ENCODE measurements at places on chromosomes 3 and 15.

- DNase-seq: no peak
These were observed 338.2 kb downstream of the ERC2 start for GRCh38 chr3:56130036-56130435.

DNA sequence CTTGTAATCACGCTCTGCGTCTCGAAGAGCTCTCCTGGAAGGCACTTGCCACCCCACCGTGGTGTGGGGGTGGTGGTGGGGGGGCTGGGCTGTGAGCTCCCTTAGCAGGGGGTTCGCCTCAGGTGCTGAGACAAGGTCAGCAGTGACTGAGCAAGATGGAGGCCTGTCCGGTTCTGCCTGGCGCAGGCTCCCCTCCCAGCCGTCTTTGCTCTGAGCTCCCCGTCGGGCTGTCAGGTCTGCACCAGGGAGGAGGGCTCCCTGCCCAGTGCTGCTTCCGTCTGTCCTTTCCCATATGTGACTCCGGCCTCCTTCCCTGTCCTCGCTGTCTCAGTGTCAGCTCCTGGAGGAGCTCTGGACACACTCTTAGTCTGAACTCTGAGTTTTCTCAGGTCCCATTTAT is 80.0 kb downstream of the PLXNA1 start:
- DNase-seq: no peak

DNA sequence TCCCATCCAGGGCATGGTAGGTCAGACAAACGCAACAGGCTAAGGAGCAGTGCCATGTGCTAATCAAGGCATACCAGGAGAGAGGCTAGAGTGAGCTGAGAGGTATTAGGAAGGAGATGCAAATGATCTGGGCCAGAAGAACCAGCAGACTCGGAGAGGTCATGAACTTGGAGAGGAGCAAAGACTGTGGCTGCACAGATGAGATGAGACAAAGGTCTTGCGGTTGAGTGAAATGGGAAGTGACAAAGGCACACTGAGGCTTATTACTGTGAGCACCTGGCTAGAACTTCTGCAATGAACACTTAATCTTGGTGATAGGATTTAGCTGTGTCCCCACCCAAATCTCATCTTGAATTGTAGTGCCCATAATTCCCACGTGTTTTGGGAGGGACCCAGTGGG is 380.2 kb downstream of the ULK4 start:
- no peak for DNase-seq

DNA sequence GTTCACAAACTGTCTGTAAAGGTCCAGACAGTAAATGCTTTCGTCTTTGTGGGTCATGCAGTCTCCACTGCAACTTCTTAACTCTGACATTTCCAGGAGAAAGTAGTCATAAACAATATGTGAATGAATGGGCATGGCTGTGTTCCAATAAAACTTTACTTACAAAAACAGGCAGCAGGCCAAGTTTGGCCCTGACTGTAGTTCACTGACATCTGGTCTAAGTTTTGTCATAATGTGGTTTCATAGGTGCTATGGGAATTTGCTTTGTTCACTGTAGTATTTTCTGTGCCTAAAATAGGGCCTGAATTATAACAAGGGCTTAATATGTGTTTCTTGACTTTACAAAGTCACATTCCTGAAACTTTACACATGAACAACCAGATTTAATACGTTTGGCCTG is 186.0 kb upstream of the KBTBD8 start:
- DNase-seq: no peak

- DNase-seq: no peak
These were observed 321.0 kb downstream of the NTRK3 start for GRCh38 chr15:87935583-87935982.

GRCh38 chr3:161108840-161109239 is 3.7 kb upstream of the B3GALNT1 start:
- no peak for DNase-seq

DNA sequence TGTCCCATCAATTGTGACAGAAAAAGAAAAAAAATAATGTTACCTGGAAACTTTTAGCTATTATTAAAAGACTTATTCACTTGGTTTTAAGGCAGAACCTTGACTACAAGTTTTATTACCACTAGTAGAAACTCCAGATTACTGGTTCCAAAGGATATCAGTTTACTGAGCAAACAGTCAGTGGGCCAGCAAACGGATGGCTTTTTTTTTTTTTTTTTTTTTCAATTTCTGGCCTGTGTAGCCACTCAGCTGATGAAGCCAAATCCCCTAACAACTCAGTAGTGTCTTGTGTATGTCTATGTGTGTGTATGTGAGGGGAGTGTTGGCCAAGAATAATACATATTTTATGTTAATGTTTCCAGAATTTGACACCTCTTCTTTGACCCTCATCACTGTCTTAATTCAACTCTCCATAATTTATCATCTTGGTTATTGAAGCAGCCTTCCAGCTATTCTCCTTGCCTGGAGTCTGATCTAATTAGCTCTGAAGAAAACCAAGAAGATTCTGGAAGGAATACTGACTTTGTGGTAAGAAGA is 724.9 kb downstream of the NSUN3 start:
- DNase-seq: no peak

- no peak for DNase-seq
These were observed 375.1 kb upstream of the RBMS3 start for GRCh38 chr3:28905798-28906197.

- DNase-seq: no peak
These were observed 659 bp downstream of the GADL1 start for GRCh38 chr3:30893678-30894325.

- DNase-seq: no peak
These were observed 60.9 kb upstream of the CDV3 start for GRCh38 chr3:133512416-133513089.

DNA sequence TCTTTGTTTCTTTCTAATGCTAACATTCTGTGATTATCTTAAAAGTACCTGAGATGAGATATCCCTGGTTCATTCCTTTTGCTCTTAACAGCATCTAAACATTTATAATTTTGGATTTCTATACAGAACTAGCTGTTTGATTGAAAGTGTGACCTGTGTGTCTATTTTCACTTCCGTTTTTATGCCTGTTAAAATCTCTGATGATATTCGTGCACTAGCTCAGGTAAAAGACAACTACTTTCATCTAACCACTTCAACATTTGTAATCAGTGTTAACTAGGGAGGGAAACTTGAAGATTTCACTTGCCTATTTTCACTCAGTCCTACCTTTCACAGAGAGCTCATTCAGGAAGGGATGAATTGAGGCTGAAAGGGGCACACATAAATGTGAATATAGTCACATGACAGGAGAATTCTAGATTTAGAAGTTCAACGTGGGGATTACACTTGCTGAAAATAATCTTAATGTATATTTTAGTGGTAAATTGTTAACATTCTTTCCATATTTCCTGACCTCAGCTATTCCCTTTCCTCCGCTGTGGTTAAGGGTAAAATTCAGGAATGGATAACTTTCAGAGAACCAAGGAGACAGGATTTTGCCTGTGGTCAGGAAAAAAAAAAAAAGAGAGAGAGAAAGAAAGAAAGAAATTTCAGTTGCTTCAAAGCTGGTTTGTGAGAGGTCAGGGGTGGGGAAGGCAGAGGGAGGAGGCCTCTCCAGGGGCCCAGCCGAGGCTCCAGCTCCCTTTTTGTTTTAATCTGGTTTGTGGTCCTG is 159.8 kb upstream of the TSC22D2 start:
- no peak for DNase-seq

GRCh38 chr3:61669668-61670299 is 108.4 kb downstream of the PTPRG start:
- peak; percentile 19 for DNase-seq

GRCh38 chr3:156643729-156644389 is 30.5 kb upstream of the TIPARP start:
- DNase-seq: peak; percentile 62

DNA sequence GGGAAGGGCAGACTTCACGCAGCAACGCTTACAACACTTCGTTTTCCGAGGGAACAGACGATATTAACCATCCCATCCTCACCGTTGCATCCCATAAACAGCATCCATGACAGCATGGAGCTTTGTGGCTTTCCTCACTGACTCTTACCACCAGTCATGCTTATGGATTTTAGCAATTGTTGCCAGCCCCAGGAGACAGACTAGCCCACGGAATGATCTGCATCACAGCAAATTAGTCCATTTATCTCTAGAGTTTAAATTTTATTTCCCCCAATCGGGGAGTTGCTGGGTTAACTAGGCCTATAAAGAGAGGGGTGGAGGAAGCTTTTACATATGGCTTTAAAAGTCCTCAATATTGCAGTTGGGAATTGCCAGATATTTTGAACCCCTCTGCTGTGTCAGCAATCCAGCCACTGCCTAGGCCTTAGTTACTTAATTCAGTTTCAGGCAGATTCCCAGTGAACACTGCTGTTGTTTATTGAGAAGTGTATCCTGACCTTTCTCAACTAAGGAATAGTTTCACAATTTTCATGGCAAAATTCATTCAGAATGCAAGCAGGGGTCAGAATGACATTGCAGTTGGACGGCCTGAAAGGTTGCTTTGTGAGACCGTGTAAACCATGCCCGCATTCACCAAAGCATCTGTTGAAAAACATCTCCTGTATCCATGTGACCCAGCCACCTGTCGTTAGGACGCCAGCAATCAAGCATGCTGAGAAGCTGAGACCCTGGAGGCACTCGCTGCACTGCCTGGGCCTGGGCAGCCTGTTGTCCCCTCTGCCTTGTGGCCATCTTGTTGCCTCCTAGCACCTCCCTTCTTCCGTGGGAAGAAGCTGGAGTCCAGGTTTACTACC is 397.4 kb upstream of the TPM1 start:
- no peak for DNase-seq
